Stimulated activated CD8-positive, alpha-beta memory T cell treated with anti-CD3 and anti-CD28 coated beads, Interleukin-4, amount 100 ng/mL, for 24 hours (primary cell): ENCODE measurements at places on chromosomes 5 and 9.

DNA sequence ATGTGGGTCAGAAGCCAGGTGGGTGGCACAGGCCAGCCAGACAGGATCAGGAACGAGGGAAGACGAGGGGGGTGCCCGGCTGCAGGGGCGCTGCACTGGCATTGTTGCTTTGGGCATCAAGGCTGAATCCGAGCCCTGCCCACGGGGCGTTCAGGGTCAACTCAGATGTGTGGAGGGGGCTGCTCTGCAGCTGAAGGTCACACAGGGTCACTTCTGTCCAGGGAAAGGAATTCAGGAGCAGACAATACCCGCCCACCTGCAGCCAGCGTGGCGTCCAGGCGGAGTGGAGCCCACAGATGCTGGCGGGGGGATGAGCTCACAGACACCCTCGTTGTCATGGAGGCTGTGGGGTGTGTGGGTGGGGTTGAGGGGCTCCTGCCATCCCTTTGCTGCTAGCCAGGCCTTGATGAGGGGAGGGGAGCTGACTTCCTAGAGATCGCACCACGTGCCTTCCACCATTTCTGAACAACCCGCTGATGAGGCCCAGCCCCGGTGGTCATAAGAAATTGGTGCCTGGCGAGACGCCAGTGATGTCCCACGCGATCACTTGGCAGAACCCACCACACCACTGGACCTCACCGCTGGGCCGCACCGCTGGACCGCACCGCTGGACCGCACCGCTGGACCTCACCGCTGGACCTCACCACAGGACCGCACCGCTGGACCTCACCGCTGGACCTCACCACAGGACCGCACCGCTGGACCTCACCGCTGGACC is 31.2 kb downstream of the MRPL36 start:
- DNase-seq: no peak

- no peak for DNase-seq
These were observed 16.0 kb downstream of the LYRM7 start for GRCh38 chr5:131186561-131187256.

- DNase-seq: no peak
These were observed 15.6 kb upstream of the GDNF start for GRCh38 chr5:37855438-37855837.

- no peak for DNase-seq
These were observed 649.4 kb downstream of the CDH9 start for GRCh38 chr5:26388976-26389375.
